ENCODE measurements at places on chromosomes 5 and 9. TPM values are rescaled to one million over a fixed set of nuclear protein-coding genes. Genes with fewer than 3 reads are reported as not detected.

DNA sequence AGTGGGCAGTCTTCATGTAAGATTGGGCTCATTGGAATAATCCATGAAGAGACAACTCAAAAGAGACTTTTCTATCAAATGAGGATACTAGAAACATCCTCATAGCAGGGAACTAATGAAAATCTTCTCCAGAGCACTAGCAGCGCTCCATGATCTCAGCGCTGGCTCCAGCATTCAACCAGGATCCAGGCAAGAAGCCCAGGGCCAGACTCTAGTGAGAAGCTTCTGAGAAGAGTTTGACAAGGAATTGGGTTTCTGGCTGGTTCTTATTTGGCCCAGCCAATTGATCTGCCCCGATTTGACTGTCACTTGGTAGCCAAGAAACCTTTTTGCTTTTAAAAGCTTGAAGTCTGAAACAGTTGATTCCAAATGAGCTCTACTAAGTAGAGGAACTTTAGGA is 60.1 kb downstream of the AOPEP start:
- DNase-seq = no peak

DNA sequence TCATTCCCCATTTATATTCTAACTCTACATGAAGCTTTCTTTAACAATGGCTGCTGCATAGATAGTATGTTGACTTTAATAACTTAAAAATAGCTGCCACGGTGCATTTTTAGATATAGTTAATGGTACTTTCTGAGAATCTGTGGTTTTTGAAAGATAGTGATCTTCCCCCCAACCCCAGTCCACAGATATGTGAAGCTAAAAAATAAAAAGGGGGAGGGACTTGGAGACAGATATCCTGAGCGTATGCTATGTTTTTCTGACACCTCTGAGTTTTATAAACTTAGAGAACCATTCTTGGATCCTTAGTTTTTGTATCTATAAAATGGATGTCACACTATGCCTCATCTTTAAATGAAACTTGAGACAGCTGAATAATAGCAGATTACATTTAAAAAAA is 120.5 kb downstream of the SNX18 start:
- DNase-seq = no peak

GRCh38 chr5:150789450-150789849 is 10.9 kb downstream of the SMIM3 start:
- no peak for DNase-seq

DNA sequence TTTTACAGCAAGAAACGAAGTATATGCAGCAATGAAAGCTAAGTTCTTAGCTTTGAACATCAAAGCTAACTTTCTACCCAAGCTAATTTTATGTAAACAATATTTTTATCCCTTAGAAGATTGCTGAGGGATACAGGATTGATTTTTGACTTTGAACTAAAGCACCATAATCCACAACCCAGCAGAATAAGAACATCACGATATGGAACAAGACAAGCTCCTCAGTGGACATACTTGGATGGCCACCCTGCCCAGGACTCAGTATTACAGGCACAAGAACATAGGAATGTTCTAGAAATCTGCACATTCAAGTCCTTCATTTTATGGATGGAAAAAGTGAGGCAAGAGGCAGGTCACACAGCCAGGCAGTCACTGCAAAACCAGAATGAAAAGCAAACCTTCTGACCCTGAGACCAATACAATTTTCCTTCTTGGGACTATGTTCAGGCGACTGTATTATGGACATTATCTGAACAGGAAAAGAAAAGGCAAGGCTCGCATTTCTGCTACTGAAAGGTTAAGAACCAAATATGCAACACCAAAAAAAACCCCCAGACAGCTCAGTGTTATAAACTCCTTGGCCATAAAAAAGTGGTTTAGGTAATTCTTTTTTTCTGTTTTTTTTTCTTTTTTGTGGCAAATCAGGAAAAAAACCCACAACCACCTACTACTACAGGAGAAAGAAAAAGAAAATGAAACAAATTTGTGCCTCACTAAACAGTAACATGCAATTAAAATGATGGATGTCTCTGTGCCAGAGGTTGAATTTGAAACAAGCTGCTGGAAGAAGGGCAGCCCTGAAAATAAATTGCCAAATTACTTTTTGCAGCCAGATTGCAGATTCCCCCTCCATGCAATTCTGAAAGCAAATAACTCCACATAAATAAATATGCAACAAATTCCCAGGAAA is 25.4 kb downstream of the EPB41L4B start:
- DNase-seq = no peak

DNA sequence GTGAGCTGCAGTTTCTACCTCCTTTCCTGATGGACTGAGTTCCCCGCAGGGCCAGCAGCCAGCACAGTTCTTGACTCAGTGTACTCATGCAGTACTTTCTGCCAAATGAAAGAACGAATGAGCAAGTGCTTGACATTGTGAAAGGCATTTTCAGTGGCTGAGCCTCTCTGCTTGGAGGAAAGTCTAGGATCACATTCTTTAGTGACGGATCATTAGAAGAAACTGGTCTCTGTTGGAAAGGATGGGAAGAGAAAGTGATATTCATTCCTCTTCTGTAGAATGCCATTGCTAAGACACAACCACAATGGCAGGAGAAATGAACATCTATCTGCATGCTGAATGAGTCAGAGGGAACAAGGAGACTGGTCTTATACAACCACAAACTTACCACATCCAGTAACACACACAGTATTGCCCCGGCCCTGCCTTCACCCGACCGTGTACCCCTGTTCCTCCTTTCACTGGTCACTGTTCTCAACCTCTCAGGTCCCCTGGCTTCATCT is 206.9 kb downstream of the CRB2 start:
- DNase-seq = no peak

- no peak for DNase-seq
Measured at GRCh38 chr9:78967596-78968217, 604.1 kb upstream of the TLE4 start.

- DNase-seq = peak; percentile 22
Measured at GRCh38 chr5:150247726-150248125, 41.8 kb downstream of the CAMK2A start.

GRCh38 chr9:91904588-91905236 is 45.3 kb downstream of the ROR2 start:
- DNase-seq = no peak

- no peak for DNase-seq
Measured at GRCh38 chr5:68365889-68366288, 150.3 kb downstream of the PIK3R1 start.

GRCh38 chr9:107963246-107963645 is 473.7 kb upstream of the KLF4 start:
- DNase-seq = no peak

- DNase-seq = no peak
Measured at GRCh38 chr9:134424818-134425217, 98.6 kb downstream of the RXRA start.

DNA sequence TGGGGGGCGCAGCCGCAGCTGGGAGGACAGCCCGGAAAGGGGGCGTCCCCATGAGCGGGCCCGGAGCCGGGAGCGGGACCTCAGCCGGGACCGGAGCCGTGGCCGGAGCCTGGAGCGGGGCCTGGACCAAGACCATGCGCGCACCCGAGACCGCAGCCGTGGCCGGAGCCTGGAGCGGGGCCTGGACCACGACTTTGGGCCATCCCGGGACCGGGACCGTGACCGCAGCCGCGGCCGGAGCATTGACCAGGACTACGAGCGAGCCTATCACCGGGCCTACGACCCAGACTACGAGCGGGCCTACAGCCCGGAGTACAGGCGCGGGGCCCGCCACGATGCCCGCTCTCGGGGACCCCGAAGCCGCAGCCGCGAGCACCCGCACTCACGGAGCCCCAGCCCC is 47.0 kb downstream of the TJP2 start:
- no peak for DNase-seq

- no peak for DNase-seq
Measured at GRCh38 chr9:120066315-120066714, 513.7 kb downstream of the CDK5RAP2 start.

DNA sequence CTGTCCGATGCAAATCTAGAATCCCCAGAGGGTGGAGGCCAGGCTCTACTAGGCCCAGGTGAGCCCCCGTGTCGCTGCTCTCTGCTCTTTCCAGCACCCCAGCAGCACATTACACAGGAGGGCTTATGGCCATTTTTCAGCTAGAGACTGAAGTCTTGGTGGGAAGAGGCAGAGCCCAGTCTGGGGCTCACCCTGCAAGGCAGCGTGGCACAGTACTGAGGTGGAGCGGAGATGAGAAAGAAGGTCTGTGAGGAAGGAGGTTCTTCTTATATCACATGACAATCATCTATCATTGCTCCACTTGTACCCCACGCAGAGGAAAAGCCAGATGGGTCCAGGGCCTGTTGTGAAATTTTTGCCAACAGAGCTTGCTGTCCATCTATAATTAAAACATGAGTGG is 10.0 kb upstream of the KIF12 start:
- no peak for DNase-seq

- DNase-seq = no peak
Measured at GRCh38 chr5:160460377-160461049, 38.9 kb downstream of the PTTG1 start.

- no peak for DNase-seq
Measured at GRCh38 chr9:70924895-70925547, 196.4 kb downstream of the TRPM3 start.

DNA sequence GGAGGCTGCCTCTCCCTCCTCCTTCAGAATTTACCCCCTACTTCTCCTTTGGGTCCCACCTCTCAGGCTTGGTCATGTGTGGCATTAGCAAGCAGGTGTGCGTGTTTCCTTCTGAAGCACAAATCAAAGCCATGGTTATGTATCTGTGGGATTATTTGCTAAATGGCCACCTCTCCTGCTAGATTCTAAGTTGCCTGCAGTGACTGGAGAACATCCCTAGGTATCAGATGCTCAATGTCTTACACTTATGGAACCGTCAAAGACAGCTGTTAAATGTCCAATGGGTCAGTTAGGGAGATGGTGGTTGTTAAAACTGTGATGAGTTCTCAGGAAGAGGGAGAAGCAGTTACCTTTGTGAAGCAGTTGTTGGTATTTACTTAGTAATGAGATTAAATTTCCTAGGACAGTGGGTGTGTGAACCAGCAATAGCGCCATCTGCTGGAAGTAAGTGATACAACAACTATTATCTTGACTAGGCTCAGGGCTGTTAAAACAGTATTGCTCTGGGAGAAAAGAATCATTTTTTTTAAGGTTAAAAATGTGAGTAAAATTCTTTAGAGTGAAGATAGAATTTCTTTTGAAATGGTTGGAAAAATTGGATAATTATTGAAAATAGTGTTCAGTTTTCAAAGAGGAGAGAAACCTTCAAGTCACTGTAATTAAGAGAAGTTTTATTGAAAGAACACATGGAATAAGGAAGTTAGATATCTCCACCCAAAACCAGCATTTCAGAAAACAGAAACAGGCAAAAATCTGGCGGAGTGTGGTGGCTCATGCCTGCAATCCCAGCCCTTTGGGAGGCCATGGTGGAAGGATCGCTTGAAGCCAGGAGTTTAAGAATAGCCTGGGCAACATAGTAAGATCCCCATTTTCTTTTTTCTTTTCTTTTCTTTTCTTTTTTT is 71.3 kb downstream of the TMC1 start:
- DNase-seq = no peak

Gene GABRA1
- not detected for total RNA-seq

Gene SLC6A19
- not detected for total RNA-seq

Gene EIF4E1B
- not detected for total RNA-seq
